IMR-90 (cell line): ENCODE measurements at places on chromosomes 4 and X.

DNA sequence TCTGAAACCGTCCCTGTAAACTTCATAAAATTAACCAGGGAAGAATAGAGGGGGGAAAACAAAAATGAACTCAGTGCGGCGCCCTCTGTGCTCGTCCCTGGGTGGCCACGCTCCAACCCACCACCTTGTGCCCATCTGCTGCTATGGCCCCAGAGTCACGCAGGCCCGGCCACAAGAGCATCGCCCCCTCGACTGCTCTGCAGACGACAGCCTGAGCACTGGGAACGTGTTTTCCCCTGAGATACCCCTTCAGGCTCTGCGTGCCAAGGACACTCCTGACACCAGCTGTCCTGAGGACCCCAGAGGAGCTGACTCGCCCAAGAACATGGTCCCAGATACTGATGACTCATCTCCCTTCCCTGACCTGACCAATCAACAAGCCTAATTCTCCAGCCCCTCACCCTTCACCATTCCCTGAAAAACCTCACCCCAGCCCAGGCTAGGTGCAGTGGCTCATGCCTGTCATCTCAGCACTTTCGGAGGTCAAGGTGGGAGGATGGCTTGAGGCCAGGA is 64.1 kb upstream of the GPR78 start:
- no peak for DNase-seq

- DNase-seq, result no peak
These were observed 703 bp upstream of the FTSJ1 start for GRCh38 chrX:48475296-48475695.

- peak; percentile 95 for DNase-seq
These were observed 66.5 kb upstream of the TMEM184C start for GRCh38 chr4:147550626-147551246.

GRCh38 chrX:32448945-32449344 is 762.4 kb downstream of the DMD start:
- no peak for DNase-seq

GRCh38 chr4:98423009-98423408 is 161.8 kb downstream of the RAP1GDS1 start:
- no peak for DNase-seq

- no peak for DNase-seq
These were observed 28.7 kb upstream of the LANCL3 start for GRCh38 chrX:37542791-37543190.
